Islet precursor cell (in vitro differentiated cells): ENCODE measurements at places on chromosomes 13 and 19.
A peak's percentile ranks its signal among the peaks of the same experiment; 100 is the strongest.

- peak; percentile 50 for DNase-seq
Observed at GRCh38 chr13:111895896-111896821, 170.8 kb upstream of the SOX1 start.

- DNase-seq: no peak
Observed at GRCh38 chr19:39128516-39129079, 3.0 kb downstream of the PAK4 start.

DNA sequence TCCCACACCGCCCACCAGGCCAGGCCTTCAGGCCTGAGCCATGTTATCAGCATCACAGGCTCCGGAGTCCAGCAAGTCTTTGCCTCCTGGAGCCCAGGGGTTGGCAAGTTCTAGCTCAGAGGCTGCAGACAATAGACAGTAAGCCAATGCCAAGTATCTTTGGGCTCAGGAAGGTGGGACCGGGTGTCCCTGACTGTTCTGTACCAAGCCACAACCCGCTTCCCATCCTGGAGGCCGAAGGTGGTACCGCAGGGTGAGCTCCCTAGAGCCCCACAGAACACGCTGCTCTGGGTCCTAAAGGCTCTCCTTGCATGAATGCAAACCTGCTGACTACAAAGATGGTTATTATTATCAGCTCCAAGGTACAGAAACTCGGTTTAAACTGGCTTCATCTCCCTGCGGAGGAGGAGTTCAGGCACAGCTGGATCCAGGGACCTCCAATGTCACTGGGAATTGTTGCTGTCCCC is 5.5 kb upstream of the FSTL3 start:
- no peak for DNase-seq

- peak; percentile 75 for DNase-seq
Observed at GRCh38 chr13:111058796-111059506, 56.2 kb upstream of the ARHGEF7 start.

DNA sequence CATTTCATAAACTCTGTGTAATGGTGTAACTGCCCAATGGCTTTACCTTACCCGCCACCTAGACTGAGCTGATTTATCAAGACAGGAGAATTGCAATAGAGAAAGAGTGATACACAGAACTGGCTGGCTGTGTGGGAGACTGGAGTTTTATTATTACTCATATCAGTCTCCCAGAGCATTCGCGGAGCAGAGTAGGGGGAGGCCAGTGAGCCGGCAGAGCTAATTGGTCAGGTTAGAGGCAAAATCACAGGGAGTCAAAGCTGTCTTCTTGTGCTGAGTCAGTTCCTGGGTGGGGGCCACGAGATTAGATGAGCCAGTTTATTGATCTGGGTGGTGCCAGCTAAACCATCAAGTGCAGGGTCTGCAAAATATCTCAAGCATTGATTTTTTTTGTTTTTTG is 23.4 kb upstream of the SLITRK1 start:
- no peak for DNase-seq

DNA sequence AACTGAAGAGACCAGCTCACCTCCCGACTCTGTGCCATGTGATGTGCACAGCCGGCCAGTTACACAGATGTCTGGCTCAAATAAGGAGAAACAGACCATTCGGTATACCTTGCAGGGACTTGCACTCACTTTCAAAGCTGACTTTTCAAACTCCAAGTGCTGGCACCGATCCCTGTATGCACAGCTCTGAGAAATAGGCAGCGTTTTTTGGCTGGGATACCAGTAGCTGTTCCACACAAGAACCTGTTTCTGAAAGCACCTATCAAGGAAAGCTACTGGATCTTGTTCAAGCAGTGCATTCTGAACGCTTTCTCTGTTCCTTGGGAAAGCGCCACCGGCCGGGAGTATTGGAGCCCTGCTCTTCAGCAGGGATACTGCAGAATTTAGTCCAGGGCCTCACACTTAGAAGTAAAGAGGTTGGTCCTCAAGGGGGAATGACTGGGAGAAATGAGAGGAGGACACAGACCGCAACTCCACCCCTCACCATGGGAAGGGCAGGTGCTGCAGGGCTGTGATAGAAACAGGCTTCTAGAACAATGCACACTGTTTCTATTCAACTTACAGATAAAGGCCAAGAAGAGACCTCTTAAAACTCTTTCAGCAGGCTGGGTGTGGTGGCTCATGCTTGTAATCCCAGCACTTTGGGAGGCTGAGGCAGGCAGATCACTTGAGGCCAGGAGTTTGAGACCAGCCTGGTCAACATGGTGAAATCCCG is 53.6 kb upstream of the PABPC3 start:
- DNase-seq: no peak

DNA sequence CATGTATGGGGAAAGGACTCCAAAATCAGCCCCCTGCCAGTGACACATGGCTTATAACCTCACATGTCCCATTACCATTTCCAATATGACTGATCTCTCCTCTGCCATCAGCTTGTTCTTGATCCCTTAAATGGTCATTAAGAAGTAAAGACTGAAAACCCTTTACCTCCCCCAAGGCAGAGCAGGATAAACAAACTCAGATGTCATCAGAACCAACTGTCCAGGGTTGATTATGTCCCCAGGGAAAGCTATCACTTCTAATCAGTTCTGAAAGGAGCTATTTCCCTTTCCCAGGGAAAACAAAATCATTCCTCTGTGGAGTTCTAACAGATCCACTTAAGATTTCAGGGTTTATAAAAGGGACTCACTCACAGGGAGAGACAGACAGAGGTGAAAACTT is 350.9 kb downstream of the SUCLA2 start:
- no peak for DNase-seq

DNA sequence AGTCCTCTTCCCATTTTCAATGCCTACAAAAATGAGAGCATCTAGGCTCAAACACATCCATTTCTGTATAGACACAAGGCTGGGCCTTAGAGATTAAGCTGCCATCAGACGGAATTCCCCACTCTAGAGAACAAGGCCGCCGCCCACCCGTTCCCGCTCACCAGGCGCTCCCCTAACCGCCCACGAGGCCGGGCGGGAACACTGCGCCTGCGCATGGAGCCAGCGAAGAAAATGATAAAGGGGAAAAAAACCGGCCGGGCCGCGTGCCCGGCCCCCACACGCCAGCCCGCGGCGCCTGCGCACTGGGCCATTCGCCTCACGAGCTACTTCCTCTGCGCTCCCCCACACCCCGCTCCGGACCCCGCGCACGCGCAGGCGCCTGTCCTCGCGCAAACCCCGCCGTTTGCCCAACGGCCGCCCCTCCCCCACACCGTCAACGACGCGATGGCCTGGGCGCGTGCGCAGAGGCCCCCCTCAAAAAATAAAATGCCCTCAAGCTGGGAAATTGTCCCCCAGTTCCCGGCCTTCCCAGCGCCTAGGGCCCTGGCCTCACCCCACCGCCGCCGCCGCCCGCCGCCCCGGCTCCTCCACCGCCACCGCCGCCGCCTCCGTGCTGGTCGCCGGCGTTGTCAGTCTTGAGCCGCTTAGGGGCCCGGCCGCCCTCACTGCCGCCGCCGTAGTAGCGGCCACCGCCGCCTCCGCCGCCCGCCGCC is 483 bp downstream of the HNRNPL start:
- peak; percentile 95 for DNase-seq

GRCh38 chr19:39795001-39795400 is 16.3 kb downstream of the LEUTX start:
- no peak for DNase-seq

GRCh38 chr19:51320280-51320657 is 8.8 kb downstream of the IGLON5 start:
- no peak for DNase-seq

DNA sequence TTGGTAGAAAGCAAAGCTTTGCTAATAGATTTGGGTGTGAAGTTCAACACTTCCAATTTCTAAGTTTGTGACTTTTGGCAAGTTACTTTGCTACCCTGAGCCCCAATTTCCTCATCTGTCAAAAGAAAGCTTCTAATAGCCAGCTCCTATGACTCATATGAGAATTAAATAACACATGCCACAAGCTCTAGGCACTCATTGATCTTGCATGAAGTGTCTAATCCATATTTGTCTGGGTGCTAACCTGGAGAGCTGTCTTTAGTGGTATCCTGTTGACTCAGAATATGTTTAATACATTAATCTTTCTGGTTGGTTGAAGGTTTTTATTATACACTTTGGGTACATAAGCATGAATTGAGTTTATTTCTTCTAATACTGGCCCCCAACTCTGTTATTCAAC is 188.8 kb downstream of the POSTN start:
- DNase-seq: no peak

DNA sequence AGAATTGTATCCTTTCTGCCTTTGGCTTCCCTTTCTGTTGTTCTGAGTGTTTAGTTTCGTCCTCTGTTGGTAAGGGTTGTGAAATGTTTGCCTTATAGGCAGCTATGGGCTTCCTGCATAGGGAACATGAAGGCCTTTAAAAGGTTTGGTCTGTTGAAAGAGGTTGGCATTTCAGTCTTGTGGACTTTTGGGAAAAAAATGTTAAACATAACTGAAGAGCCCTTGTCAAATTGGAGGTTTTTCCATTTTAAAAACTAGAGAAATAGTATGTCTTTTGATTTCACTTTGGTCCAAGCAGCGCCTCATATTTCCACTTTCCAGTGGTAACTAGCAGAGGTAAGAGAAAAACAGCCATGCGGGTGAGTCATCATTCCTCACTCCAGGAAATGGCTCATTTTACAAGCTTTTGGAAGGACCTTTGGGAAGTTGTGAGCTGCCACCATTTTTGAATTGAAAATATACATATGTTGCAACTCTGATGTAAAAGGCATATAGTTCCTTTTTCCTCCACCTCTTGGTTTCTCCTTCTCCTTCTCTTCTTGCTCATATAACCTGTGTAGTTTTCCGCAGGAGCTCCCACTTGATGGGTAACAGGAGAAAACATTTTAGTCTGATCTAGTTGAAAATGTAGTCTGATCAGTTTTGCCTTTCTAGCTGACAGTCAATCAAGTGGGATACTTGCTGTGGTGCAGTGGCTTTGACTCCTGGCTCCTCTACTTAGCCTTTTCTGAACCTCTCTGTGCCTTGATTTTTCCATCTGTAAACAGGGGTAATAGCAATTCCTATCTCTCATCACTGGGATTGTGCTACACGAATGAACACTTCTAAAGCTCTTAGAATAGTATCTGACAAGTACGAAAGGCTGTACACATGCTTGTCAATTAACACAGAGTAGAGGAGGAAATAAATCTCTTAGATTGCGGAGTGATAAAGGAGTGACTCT is 23.0 kb downstream of the GPC6 start:
- peak; percentile 77 for DNase-seq

GRCh38 chr13:28528848-28529247 is 33.9 kb upstream of the FLT1 start:
- no peak for DNase-seq

DNA sequence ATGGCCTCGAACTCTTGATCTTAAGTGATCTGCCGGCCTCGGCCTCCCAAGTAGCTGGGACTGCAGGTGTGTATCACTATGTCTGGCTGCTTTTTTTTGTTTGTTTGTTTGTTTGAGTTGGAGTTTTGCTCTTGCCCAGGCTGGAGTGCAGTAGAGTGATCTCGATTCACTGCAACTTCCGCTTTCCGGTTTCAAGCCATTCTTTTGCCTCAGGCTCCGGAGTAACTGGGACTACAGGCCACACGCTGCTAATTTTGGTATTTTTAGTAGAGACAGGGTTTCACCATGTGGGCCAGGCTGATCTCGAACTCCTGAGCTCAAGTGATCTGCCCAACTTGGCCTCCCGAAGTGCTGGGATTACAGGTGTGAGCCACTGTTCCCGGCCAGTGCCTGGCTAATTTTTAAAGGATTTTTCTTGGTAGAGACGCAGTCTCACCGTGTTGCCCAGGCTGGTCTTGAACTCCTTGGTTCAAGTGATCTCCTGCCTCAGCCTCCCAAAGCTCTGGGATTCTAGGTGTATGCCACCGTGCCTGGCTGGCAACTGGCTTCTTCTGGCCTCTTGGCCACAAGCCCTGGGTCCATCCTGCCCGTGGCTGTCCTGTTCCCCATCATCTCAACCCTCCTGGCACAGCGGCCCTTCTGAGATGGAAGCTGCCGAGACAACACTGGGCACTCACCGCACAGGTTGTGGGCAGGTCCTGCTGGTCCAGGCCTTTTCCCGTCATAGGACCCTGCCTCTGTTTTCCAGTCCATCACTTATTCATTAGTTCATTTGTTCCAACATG is 11.5 kb downstream of the TECR start:
- DNase-seq: no peak

DNA sequence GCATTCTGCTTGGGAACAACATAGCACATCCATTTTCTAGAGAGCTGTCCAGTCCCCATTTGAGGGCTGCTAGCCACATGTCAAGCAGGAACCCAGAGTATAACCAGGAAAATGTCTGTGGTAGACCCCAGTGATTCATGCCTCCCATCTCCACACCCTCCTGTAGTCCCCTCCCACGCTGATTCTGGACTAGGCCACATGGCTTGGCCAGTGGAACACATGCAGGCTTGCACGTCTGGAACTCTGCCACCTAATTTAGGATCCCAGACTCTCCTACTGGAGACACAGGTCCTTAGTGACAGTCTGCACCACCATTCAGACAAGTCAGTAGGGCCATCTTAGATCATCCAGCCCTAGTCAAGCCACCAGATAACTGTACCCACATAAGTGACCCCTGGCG is 149.8 kb downstream of the ZIC5 start:
- DNase-seq: no peak

GRCh38 chr19:13966684-13967128 is 14.4 kb downstream of the DCAF15 start:
- DNase-seq: no peak

GRCh38 chr13:111927181-111927540 is 139.8 kb upstream of the SOX1 start:
- peak; percentile 40 for DNase-seq
